Activated CD4-positive, alpha-beta T cell treated with anti-CD3 and anti-CD28 coated beads for 36 hours (primary cell): ENCODE measurements at places on chromosomes 5 and 9.

DNA sequence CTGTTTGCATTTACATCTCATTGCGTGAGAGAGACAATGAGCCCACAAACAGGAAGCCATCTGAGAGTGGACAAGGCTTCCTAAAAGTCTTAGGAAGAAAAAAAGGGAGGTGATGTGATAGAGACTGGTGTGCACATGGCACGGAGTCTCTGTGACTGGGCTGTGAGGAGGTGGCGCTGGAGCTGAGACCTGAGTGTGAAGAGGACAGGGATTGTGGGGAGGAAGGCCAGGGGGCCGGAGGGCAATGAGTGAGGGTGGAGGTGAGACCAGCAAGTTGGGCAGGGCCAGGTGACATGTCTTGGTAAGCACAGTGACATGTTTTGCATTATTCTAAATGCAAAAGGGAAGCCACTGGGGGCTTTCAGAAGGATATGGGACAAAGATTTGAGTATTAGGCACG lies 45.0 kb downstream of the TSPAN17 start:
- no peak for DNase-seq

GRCh38 chr9:14597171-14597799 lies 95.9 kb downstream of the ZDHHC21 start:
- DNase-seq, result no peak

- no peak for DNase-seq
These were observed 547.1 kb downstream of the CCDC171 start for GRCh38 chr9:16099732-16100536.

DNA sequence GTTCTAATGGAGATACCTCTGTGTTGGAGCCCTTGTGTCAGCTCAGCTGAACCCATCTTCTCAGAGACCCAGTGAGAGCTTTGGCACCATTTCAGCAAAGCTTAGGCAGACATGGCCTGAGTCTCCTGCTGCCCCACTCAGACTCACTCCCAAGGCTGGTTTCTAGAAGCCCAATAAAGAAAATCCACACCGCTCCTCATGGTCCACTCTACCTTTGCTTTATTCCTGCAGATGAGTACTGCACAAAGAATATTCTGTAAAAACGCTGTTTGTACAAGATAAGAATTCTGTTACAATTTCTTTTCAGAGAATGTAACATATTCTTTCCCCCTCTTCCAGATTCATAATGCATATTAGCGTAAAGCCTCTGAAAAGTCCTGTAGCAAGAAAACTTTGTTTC lies 129.3 kb downstream of the C5orf15 start:
- no peak for DNase-seq

DNA sequence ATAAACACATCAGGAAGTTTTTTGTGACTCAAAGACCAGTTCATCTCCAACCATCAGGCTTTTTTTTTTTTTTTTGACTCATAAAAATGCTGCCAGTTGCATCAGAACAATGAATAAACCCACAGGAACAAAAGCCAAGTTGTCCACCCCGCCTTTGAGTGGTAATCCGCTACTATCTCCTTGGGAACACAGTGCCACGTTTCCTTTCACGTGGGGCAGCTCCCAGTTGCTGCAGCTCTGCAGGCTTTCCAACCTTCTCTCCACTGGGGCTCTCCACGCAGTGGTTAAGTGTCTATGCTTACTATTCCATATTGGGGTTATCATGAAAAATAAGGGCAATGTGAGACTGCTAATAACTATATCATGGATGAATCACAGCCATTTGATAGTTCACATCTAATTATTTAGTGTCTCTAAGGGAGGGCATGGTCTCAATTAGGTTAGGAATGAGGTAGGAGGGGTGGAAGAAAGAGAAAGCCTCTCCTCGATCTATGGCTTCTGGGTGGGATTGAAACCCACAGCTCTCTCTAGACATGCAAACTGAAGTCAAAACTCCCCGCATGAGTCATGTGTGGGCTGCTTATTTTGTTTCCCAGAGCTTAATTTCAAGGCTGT lies 55.8 kb upstream of the ACTBL2 start:
- peak; percentile 9 for DNase-seq

- no peak for DNase-seq
These were observed 83.2 kb upstream of the MELK start for GRCh38 chr9:36489453-36489852.

GRCh38 chr5:79200573-79201183 lies 35.3 kb upstream of the JMY start:
- peak; percentile 10 for DNase-seq

- no peak for DNase-seq
These were observed 56.5 kb upstream of the PCSK1 start for GRCh38 chr5:96489532-96489931.

DNA sequence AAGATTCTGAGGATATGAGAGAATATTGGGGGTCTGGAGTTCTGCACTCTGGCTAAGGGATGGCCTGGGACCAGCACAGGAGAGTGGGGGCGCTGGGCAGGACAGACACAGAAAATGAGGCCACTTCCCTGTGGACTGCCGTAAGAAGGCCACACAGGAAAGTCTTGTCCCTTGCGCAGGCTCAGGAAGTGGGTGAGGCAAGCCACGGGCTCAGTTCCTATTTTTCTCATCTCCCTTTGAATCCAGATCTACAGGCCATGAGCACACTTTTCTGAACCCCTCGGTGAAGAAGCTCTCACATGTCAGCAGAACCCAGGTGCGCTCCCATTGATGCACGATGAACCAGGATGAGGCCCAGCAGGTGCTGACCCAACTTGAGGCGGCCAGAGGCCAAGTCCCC lies 207.4 kb downstream of the AGTPBP1 start:
- DNase-seq, result no peak

DNA sequence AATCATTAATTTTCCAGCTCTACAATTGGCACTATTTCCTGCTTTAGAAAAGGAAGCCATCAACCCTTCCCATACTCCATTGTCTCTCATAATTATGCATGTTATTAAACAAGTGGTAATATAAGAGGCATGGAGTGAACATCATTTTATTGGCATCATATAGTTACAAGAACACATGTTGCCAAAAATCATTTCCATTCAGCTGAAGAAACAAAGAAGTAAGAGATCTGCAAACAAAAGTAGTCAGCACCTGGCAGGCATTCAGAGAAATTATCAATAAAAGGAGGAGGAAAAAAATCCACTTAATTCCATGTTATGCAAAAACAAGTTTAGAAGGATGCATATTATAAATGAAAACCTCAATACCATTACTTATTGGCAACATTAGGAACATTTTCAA lies 1208.2 kb upstream of the C9orf72 start:
- DNase-seq, result no peak

- DNase-seq, result no peak
These were observed 45.5 kb upstream of the ALDH1A1 start for GRCh38 chr9:72998363-72998762.

- no peak for DNase-seq
These were observed 23.1 kb upstream of the TARS1 start for GRCh38 chr5:33417632-33418031.

DNA sequence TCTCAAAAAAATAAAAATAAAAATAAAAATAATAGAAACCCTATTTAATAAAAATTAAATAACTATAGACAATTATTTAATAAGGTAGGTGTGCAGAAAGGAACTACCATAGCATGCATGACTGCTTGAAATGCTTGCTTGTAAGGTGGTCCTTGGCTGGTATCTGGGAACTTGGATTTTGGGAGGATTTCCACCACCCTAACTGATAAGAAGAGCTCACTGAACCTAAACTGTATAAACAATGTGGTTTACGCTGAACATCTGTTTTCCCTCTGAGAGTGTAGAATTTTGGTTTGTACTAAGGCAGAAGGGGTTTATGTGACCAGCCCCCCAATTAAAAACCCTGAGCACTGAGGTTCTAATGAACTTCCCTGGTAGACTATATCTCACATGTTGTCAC lies 31.2 kb downstream of the CPLANE1 start:
- DNase-seq, result no peak

DNA sequence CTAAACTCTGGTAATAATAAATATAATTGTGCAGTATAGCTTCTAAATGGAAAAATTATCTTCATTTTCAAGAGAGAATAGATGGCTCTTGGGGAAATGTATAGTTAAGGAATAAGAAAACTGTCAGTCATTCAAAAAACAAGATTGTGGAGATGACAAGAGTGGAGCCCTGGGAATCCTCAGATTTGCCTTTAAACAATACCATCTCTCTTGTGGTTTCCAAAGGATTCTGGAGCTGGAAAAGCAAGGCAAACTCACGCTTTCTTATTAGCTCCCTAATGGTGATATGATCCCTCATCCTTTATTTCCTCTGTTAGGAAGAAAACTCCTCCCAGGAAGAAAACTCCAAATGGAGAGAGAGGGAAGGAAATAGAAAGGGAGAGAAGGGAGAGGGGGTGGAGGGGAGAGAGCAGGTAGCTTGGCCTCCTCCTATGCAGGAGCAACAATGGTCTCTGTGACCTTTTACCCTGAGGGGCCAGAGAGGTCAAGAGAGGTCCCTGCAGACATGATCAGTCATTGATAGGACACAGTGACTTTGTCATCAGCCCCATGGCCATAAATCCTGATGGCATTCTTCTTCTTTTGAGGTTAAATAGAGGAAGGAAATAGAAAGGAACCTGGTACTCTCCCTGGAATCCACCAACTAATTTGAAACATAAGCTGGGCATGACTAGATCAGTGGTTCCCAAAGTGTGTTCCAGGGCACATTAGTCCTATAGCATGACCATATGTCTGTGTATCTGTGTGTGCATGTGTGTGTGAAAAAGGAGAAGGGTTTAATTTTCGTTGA lies 312.2 kb downstream of the ARRDC3 start:
- no peak for DNase-seq

DNA sequence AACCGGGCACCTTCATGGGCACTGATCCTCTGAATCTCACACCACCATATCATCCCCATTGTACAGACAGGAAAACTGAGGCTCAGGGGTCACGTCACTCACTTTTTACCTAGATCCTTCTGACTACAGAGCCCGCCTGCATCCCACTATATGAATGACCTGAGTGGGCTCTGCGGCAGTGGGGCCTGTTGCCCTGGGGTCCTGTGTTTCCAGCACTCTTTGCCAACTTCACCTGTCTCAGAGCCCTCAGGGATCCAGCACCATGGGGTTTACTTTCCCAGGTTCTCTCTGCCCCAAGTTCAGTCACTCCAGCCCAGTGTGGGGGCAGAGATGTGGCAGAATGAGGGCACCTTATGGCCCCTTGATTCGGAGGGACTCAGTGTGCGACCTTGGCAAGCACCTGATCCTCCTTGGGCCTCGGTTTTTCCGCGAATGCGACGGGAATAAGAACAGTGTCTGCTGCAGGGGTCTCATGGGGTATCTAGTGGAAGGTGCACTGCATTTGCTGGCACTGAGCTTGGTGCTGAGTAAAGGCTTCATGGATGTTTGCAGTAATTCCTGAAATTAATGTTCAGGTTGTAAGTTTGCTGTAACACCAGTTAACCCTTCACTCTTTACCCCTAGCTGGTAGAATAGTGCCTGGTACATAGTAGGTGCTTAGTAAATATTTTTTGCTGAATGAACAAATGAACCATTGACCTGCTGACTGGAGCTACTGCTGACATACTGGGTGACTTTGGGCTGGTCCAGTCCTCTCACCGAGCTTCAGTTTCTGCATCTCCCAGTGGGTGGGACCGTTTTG lies 47.1 kb upstream of the BOD1 start:
- DNase-seq, result no peak

DNA sequence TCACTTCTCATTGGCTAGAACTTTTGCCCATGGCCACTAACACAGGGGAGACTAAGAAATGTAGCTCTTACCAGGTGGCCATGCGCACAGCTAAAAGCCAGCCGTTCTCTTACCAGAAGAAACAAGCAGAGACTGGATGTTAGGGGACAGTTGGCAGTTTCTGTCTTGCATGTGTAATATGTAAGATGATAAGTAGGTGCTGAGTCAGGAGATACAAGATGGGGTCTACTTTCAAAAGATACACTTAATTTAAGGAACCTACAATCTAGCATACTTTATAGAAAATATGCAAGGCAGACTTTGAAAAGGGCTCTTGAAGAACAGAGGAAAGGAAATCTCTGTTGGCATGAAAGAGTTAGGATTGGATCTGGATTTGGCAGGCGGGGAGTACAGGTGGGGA lies 244.5 kb downstream of the ZSWIM6 start:
- DNase-seq, result no peak

DNA sequence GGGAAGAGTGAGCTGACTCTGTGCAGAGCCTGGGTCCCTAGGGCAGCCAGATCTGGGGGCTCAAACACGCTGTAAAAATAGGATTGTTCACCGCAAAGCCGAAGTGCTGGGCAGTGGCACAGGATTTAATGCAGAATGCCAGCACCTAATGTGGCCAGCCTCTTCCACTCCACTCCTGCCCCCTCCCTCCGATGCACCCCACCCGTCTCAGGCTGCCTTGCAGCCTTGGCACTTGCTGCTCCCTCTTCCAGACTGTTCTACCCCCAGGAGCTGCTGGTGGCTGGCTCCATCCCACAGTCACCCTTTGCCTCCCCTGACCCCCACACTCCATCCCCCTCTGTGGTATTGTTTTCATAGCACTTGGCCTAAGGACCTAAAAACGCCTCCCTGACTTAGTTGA lies 86.2 kb downstream of the SEMA4D start:
- no peak for DNase-seq

DNA sequence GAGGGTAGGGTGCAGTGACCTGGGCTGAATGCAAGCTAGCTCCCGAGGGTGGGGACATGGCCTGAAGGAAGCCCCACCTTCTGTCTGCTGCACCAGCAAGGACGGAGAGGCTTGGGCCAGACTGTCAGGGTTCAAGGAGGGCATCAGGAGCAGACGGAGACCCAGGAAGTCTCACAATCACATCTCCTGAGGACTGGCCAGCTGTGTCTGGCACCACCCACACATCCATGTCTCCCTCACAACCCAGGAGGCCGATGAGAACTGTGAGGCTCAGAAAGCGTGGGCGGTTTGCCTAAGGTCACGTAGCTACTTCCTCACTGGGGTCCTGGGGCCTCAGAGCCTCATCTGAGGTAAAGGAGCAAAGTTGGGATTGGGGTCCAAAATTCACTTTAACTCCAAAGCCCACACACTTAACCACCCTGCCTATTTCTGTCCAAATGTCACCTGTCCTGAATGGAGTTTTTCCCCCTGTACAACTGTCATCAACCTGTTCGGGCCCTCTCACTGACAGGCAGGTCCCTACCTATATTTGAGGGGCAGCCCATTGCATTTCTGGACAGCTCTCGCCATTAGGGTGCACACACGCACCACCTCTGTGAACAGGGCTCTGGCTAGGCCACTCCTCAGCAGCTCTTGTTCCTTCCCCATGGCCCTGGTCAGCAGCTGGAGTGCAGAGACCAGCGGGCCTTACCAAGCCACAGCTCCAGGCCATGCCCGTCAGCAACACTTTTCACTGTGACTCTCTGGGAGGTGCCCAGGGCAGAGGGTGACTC lies 3.4 kb downstream of the IL13 start:
- peak; percentile 36 for DNase-seq

DNA sequence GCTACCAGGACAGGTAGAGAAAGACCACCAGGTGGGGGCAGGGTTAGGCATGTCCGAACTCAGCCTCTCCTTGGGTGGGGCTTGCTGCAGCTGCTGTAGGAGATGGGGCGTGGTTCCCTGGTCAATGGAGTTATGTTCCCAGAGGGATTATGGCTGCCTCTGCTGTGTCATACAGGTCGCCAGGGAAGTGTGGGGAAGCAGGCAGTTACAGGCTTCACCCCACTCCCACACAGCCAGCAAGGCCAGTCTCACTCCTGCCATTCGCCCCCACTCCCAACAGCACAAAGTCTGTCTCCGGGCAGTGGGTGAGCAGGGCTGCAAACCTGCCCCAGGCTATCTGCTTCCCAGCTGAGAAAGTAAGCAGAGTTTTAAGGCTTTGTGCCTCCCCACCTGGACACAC lies 20.0 kb upstream of the CEP72 start:
- no peak for DNase-seq
